ENCODE measurements at places on chromosomes 16 and 17.

GRCh38 chr16:81224824-81225223, 13.7 kb upstream of the BCO1 start:
- DNase-seq: no peak

DNA sequence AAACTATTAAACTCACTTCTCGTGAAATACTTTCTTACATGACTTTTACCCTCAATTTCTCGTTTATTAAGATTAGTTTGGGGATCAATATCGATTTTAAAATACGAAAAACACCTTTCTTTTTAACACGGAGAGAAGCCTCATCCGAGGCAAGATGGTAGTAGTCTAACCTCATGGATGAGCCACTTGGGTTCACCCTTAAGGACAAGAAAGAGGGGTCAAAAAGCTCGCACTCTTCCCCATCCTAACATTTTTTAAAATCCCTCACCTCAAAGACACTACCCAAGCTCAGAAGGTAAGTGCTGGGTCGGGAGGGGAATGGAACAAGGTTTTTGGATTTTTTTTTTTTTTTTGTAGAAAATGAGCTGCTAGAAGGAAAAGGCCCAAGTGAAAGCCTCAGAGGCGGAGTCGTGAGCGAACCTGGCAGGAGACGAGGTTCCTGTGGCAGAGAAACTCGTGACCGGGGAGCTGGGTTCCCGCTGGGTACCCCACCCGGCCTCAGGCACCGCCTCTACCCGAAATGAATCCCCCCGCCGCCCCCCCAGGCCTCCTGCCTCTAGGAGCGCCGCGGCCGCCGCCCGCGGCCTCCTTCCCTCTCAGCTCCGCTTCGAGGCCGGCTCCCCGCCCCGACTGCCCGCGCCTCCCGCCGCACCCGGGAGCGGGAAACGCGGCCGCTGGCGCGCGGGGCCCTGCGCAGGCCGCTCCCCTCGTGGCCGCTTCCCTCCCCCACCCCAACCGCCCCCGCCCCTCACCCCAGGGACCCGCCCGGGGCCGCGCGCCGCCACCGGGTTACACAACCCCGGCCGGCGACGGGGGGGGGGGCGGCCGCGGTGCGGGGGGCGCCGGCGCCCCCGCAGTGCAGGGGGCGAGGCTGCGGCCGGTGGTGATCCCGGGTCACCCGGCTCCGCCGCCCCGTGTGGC, 1.6 kb downstream of the NUFIP2 start:
- no peak for DNase-seq

DNA sequence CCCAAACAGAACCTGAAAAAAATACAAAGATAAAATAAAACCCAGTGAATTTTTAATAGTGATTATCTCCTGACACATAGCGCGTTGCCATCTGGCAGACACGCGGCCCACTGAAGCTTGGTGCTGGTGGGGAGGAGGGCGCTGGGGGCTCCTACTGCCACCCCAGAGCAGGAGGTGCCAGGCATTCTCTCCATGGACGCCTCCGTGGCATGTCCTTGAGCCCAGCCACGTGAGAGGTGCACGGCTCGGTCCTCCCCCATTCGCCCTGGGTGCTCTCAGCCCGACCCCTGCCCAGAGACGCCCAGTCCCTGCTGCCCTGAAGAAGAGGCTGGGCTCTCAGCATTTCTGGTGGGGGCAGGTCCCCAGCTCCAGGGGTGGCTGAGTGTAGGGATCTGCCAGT, 142.2 kb upstream of the GSE1 start:
- no peak for DNase-seq

DNA sequence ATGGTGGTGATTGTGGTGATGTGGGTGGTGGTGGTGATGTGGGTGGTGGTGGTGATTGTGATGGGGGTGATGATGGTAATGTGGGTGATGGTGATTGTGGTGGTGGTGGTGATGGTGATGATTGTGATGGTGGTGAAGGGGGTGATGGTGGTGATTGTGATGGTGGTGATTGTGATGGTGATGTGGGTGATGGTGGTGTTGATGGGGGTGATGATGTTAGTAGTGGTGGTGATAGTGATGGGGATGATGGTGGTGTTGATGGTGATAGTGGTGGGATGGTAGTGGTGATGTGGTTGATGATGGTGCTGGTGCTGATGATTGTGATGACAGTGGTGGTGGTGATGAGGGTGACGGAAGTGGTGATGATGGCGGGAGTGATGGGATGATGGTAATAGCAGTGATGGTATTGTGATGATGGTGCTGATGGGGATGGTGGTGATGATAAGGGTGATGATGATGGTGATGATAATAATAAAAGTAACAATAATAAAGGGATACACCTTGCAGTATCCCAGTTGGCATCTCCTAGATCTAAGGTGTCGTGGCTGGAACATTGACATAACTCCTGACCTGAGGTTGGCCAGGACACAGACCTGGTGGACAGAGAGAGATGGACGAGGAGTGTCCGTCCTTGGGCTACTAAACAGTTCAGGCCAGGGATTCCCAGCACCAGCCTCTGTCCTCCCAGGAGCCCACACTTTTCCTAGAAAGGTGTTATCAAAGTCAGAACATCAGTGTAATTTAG, 344.5 kb downstream of the SEC14L1 start:
- DNase-seq: no peak

GRCh38 chr16:2150418-2151187, 2.2 kb downstream of the RAB26 start:
- DNase-seq: no peak

- DNase-seq: no peak
Measured at GRCh38 chr16:59242556-59242955, 508.4 kb upstream of the GOT2 start.
